ENCODE measurements at places on chromosomes 12 and 14.

- DNase-seq, result no peak
These were observed 98.8 kb downstream of the TMEM132C start for GRCh38 chr12:128365651-128366231.

DNA sequence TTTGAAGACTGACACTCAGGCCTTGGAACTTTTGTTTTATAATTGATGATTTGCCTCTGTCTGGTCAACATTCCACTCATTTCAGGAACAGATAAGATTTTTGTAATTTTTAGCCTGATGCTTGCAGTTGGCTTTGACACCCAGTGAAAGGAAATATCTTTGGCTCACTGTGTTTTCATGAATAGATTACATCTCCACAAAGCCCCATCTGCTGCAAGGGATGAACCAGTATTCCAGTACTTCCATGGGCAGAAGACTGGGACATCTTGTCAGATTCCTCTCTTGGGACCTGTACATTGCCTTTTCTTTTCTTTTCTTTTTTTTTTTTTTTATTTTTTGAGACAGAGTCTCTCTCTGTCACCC, 28.4 kb downstream of the GSG1 start:
- DNase-seq, result no peak

- no peak for DNase-seq
These were observed 134.2 kb downstream of the HMGA2 start for GRCh38 chr12:65958456-65958855.

DNA sequence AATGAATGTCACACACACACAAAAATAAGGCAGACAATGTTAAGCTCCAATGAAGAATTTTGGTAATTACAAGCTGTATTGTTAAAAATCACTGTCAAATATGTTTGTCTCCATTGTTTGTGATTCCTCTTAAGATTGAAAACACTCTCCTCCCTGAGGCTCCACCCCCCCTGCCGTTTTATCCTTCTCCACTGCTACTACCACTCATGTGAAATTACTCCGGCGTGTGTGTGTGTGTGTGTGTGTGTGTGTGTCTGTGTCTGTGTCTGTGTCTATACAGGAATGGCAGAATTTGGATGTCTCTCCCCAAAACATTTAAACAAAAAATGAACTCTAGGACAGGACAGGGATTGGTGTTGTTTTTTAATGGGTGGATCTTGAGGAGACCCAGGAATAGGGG, 365.1 kb upstream of the DIO2 start:
- no peak for DNase-seq

DNA sequence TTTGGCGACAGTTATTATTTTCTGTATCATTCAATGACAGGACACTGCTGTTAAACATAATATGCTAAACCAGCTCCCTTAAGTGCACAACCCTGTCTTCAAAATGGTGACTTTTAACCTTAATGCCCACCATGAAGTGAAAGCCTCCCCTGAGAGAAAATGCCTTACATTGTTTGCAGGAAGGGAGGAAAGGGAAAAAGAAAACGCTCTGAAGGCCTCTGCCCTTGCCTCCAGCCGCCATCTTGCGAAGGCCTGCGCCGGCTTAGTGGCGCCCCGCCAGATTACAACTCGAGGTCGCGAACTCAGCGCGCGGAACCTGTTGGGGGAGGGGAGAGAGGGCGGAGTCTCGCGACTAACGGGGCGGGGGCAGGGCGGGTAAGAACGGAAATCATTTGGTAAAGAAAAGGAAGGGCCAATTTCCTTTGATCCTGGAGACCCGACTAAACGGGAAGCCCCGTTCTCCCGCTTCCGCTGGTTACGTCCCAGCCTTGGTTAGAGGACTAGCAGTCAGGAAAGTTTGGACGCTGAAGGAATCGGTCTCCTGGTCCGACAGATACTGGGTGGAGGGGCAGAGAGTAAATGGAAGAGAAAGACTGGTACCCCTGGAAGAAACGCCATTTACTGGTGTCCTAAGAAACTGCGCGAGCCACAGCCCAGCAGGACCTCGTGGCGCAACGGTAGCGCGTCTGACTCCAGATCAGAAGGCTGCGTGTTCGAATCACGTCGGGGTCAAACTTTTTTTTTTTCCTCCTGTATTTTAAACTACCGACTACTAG, 11.6 kb upstream of the TMPO start:
- peak; percentile 95 for DNase-seq

GRCh38 chr12:538731-539539, 79.2 kb downstream of the B4GALNT3 start:
- peak; percentile 72 for DNase-seq

Measured in activated naive CD4-positive, alpha-beta T cell treated with anti-CD3 and anti-CD28 coated beads, Interleukin-2, amount 10 ng/mL, durations not matched to agents 7 days and 5 days (primary cell).